ENCODE measurements at places on chromosomes 3 and 15.

- no peak for DNase-seq
These were observed 6.6 kb upstream of the LOXL1 start for GRCh38 chr15:73919706-73920105.

- no peak for DNase-seq
These were observed 93.0 kb downstream of the SMAD3 start for GRCh38 chr15:67158367-67158766.

- DNase-seq, result no peak
These were observed 46.0 kb downstream of the SETD2 start for GRCh38 chr3:47117807-47118364.

GRCh38 chr15:65841121-65841930, 28.0 kb upstream of the RAB11A start:
- no peak for DNase-seq

DNA sequence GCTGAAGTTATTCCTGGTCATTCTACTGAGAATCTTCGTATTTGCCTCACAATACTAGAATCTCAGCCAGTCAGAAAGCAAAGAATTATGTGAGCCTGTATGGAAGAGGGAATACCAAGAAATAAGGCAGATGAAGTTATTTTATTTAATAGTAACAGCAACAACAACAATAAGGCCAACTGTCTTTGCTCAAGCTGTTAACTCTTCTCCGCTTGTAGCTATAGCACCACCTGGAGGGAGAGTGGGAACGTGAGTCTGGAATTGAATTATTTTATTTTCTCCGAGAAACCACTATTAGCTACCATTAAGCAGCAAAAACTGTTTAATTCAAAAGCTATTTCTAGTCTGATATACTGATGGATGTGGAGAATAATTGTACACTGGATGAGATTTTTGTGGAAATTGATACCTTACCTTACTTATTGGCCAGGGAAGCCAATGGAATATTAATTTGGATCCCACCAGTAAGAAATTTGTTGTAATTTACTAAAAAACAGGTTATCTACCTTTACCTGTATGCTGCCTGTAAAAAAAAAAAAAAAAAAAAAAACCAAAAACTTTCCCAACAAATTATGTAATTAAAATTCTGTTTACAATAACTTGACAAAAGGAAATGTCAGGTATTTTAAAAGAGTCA, 50.1 kb downstream of the CALML4 start:
- DNase-seq, result no peak

GRCh38 chr15:99129644-99130043, 24.8 kb downstream of the SYNM start:
- no peak for DNase-seq

- DNase-seq, result no peak
These were observed 29.0 kb downstream of the CCNB2 start for GRCh38 chr15:59133929-59134427.

GRCh38 chr3:158165730-158166129, 55.8 kb downstream of the RSRC1 start:
- DNase-seq, result no peak
